SK-N-SH treated with all-trans-retinoic acid at 6 μM for 48 hours (cell line): ENCODE measurements at places on chromosomes 3 and 15.

- ATAC-seq: no peak
These were observed 2.0 kb upstream of the TMED3 start for GRCh38 chr15:79308874-79309273.

GRCh38 chr3:126522363-126522788 is 1.6 kb upstream of the CHST13 start:
- ATAC-seq: peak; percentile 64

- ATAC-seq: no peak
These were observed 11.4 kb upstream of the HTR3E start for GRCh38 chr3:184085389-184085852.

GRCh38 chr3:11898611-11899325 is 52.1 kb upstream of the TAMM41 start:
- ATAC-seq: no peak

- no peak for ATAC-seq
These were observed 58.3 kb upstream of the TRAK1 start for GRCh38 chr3:42032693-42033349.
